CD4-positive, alpha-beta memory T cell (primary cell): ENCODE measurements at places on chromosomes 2 and 18. TPM values are rescaled to one million over a fixed set of nuclear protein-coding genes. Genes with fewer than 3 reads are reported as not detected.

- peak overlapping the region; percentile 31 for H3K27ac ChIP-seq
- peak overlapping the region; percentile 54 for H3K4me3 ChIP-seq
- peak; percentile 15 for DNase-seq
- H3K27me3 ChIP-seq, result no peaks in the 10 kb centered on the region
These were observed 627 bp downstream of the CDCA7 start for GRCh38 chr2:173355132-173355865.

The CABYR gene
- total RNA-seq, result 2.2 TPM

GRCh38 chr2:11669454-11670291, at the start of gene NTSR2:
NTSR2 (minus strand) TSS chr2:11670195; CDS start chr2:11670129, 66 bp downstream.
- no peaks in the 10 kb centered on the region for H3K27me3 ChIP-seq
- no peaks in the 10 kb centered on the region for H3K36me3 ChIP-seq

The FKBP7 gene
- total RNA-seq, result 0.80 TPM

DNA sequence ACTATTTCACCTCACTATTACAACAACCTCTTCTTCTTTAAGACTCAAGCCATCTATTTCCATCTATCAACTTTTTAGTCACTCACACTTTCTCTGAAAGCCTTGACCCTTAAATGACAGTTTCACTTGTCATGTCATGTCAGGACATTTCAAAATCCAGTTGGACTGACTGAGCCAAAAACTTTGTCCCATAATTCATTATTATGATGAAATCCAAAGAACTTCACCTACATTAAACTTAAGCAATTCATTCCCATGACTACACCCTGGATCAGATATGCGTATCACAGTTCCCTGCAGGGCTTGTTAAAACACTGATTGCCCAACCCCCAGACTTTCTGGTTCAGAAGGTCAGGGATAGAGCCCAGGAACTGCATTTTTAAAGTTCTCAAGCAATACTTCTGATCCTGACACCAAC, 26.5 kb downstream of the LDAH start:
- no peak overlapping the region for H3K27ac ChIP-seq
- H3K4me1 ChIP-seq, result no peaks in the 10 kb centered on the region
- DNase-seq, result no peak

The LRRTM4 gene
- total RNA-seq, result not detected

The SKOR2 gene
- total RNA-seq, result not detected

The PLA2R1 gene
- not detected for total RNA-seq

- H3K36me3 ChIP-seq, result no peaks in the 10 kb centered on the region
- DNase-seq, result no peak
- no peak overlapping the region for H3K4me3 ChIP-seq
- H3K4me1 ChIP-seq, result no peaks in the 10 kb centered on the region
- H3K27ac ChIP-seq, result no peak overlapping the region
These were observed 15.7 kb upstream of the NT5C1B start for GRCh38 chr2:18605115-18605514.

The CCDC178 gene
- not detected for total RNA-seq

DNA sequence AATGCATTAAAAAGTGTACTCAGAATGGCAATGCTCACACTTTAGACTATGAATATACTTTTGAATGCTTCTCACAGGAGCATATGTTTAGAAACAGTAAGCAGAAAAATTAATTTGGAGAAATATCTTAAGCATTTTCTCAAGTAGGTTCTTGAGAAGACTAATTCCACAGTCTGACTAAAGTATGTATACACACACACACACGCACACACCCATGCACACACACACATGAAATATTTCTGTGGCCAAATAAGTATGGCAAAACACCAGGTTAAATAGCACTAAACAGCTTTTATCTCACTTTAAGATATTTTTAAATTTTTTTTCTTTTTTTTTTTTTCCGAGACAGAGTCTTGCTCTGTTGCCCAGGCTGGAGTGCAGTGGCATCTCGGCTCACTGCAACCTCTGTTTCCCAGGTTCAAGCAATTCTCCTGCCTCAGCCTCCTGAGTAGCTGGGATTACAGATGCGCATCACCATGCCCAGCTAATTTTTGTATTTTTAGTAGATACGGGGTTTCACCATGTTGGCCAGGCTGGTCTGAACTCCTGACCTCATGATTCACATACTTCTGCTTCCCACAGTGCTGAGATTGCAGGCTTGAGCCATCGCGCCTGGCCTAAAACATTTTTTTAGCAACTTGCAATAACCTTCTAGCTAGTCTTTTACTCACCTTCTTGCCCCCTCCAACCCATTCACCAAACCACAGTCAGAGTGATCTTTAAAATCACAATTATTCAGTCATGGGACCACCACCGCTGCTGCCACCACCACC, 67.5 kb upstream of the SCG2 start:
- H3K27ac ChIP-seq, result no peak overlapping the region
- H3K4me1 ChIP-seq, result no peaks in the 10 kb centered on the region
- no peaks in the 10 kb centered on the region for H3K27me3 ChIP-seq
- H3K4me3 ChIP-seq, result no peak overlapping the region
- no peak for DNase-seq

GRCh38 chr2:136116813-136117390, 1.0 kb downstream of the CXCR4 start:
- peaks cover 48% of the 10 kb centered on the region for H3K4me1 ChIP-seq
- peak; percentile 81 for DNase-seq
- H3K36me3 ChIP-seq, result peaks cover 31% of the 10 kb centered on the region

The NT5DC4 gene
- not detected for total RNA-seq

DNA sequence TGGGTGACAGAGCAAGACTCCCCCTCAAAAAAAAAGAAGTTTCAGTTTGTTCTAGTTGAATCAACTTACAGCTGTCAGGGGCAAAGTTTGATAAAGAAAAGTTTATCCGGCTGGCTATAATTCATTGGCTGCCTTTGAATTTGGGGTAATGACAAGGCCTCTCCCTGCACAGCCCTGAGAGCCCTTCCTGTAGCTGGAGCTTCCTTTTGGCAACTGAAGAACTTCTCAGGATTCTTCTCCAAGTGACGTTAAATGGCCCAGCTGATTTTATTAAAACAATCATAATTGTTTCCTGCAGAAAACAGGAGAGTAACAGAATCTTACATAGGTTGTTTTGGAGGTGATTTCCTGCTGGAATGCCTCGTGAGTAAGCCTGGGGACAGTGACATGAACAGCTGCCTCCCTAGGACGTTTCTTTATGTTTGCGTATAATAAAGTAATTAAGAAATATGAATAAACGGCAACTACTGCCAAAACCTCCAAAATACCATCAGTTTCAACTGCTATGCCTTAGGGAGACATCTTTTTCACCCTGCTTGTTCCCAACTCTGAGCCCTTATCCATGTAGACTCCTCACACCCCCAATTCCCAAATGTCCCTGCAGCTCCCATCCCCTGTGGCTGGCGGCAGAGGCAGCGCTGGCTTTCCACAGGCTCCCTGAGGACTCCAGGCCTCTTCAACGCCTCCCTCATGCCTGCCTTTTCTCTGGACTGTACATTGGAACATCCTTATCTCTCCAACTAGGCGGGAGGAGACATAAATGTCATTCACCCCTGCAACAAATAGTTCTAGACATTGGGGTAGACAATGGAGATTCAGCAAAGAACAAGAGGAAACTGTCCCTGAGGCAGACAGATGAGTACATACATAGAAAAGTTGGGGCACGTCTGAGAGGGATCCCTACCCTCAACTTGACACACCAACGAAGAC, 59.2 kb upstream of the FZD7 start:
- no peaks in the 10 kb centered on the region for H3K4me1 ChIP-seq
- no peak for DNase-seq
- H3K36me3 ChIP-seq, result no peaks in the 10 kb centered on the region
- no peak overlapping the region for H3K4me3 ChIP-seq
- H3K27me3 ChIP-seq, result no peaks in the 10 kb centered on the region

DNA sequence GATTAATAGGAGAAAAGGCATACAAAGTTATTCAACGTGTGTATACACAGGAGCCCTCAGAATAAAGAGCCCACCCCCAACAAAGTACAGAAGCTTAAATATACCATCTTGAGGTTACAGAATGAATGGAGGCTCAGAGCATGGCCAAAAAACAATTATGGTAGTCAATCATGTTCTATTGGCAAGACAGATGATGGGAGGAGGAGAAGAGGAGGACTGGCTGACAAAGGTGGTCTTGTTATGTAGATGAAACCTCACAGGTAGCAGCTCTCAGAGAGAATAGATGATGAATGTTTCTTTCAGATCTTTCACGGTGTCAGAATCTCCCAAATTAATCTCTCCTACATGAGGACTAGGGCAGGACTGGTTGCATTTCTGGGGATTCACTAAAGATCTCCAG, 66.0 kb downstream of the ARL4C start:
- H3K36me3 ChIP-seq, result no peaks in the 10 kb centered on the region
- no peak for DNase-seq
- H3K4me3 ChIP-seq, result no peak overlapping the region
- H3K27ac ChIP-seq, result no peak overlapping the region
- no peaks in the 10 kb centered on the region for H3K27me3 ChIP-seq

DNA sequence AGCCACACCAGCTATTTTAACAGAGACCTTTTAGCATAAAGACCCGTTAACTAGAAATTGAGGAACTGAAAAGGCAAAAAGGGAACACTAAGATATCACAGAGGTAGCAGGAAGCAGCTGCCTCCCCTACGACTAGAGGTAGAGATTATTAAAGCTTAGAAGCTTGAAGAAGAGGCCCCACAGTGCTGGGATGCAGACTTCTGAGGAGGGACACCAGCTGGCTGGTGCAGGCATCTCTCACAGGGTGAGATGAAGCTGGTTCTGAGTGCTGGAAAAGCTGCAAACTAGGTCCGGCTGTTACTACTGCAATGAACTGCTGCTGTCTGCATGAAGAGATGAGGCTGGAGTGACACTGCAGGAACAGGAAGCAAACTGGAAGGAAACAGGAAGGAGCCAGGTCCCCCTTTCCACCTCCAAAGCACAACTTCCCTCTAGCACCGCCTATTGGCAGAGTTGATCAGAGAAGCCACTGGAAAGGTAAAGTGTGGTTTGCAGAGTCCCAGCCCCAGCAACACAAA, 61.2 kb upstream of the MRPS9 start:
- no peak overlapping the region for H3K27ac ChIP-seq
- H3K4me3 ChIP-seq, result no peak overlapping the region
- no peak for DNase-seq
- no peaks in the 10 kb centered on the region for H3K36me3 ChIP-seq
- H3K27me3 ChIP-seq, result no peaks in the 10 kb centered on the region

The PCARE gene
- not detected for total RNA-seq

The CCDC85A gene
- not detected for total RNA-seq

The GTF2A1L gene
- total RNA-seq, result not detected

- H3K27me3 ChIP-seq, result no peaks in the 10 kb centered on the region
- no peak overlapping the region for H3K4me3 ChIP-seq
- H3K4me1 ChIP-seq, result no peaks in the 10 kb centered on the region
These were observed 1.5 kb downstream of the AQP4 start for GRCh38 chr18:26863921-26864497.

DNA sequence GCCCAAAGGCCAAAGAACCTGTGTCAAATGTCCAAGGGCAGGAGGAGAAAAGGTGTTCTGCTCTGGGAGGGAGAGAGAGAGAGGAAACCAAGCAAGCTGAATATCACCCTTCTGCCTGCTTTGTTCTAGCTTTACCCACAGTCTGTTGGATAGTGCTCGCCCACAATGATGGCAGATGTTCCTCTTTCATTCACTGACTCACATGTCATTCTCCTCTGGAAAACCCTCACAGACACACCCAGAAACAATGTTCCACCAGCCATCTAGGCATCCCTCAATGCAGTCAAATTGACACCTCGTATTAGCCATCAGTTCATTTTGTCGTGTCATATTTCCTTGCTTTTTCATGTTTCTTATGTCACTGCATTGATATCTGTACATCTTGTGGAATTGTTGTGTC, 150.3 kb downstream of the UBR3 start:
- H3K27ac ChIP-seq, result no peak overlapping the region
- H3K4me1 ChIP-seq, result no peaks in the 10 kb centered on the region
- no peak overlapping the region for H3K4me3 ChIP-seq
- no peak for DNase-seq
- H3K36me3 ChIP-seq, result no peaks in the 10 kb centered on the region

DNA sequence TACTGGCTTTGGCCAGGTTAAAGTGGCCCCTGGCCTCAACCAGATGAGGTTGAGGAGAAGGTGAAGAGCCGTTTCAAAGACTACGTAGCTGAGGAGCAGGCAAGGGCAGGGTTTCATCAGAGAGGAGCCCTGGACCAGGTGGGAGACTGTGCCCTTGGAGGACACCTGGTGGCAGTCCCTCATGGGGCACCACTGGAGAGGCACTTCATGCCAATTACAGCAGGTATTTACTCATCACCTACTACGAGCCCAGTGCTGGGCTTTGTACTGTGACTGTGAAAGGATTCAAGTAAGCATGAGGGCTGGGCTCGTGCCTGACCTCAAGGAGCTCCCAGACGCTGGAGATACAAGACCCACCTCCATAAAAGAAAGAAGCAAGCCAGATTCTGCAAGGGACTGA, 37.6 kb downstream of the SMAD7 start:
- no peak overlapping the region for H3K27ac ChIP-seq
- H3K36me3 ChIP-seq, result no peaks in the 10 kb centered on the region
- peaks cover 14% of the 10 kb centered on the region for H3K4me1 ChIP-seq
- no peak overlapping the region for H3K4me3 ChIP-seq

The ALK gene
- not detected for total RNA-seq

GRCh38 chr2:162233197-162233596, 10.0 kb downstream of the FAP start:
- no peak overlapping the region for H3K4me3 ChIP-seq
- DNase-seq, result no peak
- H3K27ac ChIP-seq, result no peak overlapping the region

GRCh38 chr2:108193251-108193650, 46.5 kb upstream of the SULT1C3 start:
- no peaks in the 10 kb centered on the region for H3K36me3 ChIP-seq
- H3K4me1 ChIP-seq, result no peaks in the 10 kb centered on the region
- H3K27ac ChIP-seq, result no peak overlapping the region

DNA sequence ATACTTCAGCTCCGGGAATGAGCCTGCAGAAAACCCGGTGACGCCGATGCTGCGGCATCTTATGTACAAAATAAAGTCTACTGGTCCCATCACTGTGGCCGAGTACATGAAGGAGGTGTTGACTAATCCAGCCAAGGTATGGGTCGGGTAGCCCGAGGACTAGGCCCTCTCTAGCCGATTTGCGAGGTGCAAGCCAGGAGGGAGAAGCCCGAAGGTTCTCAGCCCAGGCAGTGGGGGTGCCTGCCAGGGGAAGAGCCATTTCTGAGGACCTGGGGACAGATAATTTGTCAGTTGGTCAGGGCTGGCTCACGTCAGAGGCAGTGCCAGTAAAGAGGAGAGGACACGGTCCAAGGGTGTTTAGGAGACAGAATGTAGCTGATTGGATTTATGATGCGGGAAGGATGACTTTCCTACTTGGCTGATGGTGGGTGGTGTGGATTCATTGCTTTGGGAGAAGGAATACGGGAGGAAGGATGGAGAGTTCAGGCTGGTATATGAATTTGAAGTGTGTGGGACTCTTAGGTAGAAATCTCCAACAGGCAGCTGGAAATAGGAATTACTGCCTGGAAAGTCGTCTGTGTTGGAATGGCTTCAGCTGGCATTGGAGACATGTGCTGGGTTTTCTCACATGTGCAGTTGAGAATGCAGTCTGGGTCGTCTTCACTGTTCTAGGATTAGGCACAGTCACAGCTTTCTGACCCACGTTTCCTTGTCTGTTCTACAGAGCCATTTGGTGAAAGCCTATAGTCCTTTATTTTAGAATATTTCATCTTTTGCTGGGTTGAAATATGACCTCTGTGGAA, 874 bp downstream of the NDUFAF7 start:
- no peaks in the 10 kb centered on the region for H3K27me3 ChIP-seq
- H3K4me1 ChIP-seq, result peaks cover 37% of the 10 kb centered on the region
